MCF 10A (cell line): ENCODE measurements at places on chromosomes 4 and X.
A peak's percentile ranks its signal among the peaks of the same experiment; 100 is the strongest.

DNA sequence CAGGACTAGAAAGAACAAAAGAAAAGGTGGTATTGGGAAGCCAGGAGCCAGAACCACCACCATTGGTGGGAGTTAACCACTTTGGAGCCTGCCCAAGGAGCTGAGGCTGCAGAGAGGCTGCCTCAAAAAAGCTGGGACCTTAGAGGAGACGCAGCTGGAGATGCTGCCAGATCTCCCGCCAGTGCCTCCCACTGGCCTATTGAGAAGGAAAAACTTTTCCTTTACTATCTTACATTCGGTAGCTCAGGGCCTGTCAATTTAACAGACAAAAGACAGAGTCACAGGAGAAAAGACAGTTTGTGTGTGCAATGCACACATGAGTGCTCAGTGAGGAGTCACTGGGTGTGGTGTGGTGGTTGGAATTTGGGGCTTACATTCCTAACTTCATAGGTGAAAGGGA is 52.4 kb upstream of the HPSE start:
- no peak for DNase-seq

DNA sequence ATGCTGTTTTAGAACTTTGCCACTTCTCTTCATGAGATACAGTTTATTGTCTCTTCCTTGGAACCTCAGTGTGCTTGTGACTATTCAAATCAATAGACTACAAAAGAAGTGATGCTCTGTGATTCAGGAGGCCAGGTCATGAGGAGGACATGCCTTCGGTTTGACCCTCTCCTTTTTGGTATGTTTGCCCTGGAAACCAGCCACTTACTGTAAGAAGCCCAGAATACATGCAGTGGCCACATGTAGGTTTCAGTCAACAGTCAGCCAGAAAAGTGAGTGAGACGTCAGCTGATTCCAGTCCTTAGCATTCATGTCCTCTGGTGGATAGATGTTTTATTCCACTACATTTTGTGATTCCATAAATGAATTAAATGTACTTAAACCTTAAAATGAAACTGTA is 328.7 kb downstream of the PCDH18 start:
- no peak for DNase-seq

GRCh38 chr4:126772662-126773061 is 860.1 kb upstream of the INTU start:
- no peak for DNase-seq

GRCh38 chrX:18884916-18885315 is 99.0 kb downstream of the PHKA2 start:
- no peak for DNase-seq

DNA sequence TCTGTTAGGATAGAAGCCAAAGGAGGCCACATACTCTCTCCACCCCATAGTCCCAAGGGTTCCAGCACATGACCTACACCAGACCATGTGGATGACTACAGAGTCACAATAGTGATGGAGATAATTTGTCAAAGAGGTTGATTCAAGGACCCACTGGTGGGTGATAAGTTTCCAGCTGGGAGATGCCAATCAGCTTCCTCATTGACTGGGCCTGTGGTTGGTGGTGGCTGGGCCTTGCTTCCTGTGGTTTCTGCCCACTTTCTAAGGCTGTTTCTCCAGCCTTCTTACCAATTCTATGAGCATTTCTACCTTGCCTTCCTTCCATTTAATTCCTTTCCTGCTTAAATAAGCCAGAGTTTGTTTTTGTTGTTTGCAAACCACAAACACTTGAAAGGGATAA is 95.5 kb upstream of the CPEB2 start:
- no peak for DNase-seq

DNA sequence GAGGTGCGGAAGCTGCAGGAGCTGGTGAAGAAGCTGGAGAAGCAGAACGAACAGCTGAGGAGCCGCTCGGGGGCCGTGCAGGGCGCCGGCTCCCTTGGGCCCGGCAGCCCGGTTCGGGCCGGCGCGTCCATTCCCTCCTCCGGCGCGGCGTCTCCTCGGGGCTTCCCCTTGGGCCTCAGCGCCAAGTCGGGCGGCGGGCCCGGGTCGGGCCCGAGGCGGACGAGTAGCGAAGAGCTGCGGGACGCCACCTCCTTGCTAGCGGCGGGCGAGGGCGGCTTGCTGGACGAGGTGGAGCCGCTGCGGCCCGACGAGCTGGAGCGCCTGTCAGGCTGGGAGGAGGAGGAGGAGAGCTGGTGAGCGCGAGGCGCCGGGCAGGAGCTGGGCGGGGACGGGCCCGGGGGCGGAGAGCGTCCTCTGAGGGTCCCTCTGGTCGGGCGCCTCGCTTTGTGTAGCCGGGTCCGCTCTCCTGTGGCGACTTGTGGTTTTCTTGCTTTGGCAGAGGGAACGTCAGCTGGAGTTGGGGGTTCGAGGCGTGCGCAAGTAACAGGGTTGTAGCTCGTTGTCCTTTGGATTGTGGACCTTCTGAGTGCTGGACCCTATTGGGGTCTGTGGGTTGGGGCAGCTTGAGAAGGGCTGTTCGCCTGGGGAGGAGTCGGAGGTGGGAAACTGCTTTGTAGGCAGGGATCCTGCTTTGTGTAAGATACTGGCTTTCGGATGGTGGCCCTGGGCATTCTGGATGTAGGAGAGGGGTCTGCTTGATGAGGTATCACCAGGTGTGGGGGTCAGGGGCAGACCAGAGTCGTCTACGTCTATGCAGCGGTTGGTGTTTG is 662 bp downstream of the SLAIN2 start:
- DNase-seq, result peak; percentile 42

DNA sequence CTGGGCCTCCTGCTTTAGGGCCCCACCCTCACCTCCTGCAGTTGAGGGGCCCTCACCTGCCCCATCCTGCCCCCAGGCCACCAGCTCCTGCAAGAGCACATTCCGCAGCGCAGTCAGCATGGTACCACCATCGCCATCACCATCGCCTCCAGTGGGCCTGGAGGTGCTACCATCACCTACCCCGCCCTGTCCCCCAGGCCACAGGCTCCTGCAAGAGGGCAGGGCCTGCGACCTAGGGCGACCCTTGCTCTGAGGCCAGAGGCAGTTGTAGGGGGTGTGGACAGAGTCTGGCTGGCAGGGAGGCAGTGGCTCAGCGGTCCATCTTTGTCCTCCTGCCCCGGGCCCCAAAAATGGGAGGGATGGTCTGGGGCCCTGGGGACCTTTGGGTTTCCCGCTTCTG is 3.9 kb upstream of the HAUS7 start:
- DNase-seq, result no peak

DNA sequence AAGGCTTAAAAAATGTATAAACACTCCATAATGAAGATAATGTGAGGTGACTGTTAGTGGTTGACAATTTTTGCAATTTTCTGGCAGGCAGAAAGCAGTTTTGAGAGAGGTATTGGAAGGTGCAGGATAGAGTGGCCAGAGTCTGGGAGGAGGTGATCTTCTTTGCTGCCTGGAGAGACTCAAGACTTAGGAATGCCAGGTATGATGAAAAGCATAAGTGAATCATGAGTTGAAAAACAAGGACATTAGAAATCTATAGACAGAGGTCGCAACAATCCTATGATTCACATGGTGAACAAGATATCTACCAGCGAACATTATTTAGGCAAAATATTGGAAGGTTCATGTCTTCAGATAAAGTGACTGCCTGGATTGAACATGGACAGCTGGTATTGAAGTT is 118.5 kb downstream of the CFAP299 start:
- peak; percentile 53 for DNase-seq

DNA sequence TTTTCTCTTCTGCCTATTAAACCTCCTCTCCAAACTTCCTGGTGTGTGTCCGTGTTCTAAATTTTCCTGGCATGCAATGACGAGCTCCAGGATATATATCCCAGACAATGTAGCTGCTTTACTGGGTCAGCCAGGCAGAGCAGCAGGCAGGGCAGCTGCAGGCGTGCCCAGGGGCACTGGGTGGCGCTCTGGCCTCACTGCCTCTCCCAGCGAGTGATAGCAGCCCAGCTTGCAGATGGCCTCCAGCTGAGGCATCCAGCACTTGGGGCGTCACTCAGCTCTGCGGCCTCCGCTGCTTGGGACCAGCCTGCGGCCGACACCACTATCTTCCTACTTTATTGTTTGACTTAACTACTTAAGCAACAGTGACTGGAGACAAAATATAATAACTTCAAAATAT is 23.0 kb upstream of the UBA6 start:
- DNase-seq, result no peak

DNA sequence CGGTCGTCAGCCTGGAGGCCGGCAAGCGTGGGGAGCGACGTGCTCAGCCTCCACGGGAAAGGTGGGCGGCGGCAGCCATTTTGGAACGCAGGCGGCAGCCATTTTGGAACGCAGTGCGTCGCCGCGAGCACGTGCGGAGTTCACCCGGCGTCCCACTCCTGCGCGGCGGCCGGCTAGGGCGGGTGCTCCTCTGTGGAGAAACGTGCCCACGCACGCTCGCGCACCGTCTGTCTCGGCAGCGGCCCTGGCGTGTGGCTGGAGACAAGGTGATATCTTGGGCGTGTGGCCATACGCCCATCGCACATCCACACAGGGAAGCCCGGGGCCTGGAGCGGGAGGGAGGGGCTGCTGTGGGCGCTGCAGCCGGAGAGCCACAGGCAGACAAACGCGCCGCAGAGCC is 21.1 kb downstream of the CPLX1 start:
- DNase-seq, result no peak

DNA sequence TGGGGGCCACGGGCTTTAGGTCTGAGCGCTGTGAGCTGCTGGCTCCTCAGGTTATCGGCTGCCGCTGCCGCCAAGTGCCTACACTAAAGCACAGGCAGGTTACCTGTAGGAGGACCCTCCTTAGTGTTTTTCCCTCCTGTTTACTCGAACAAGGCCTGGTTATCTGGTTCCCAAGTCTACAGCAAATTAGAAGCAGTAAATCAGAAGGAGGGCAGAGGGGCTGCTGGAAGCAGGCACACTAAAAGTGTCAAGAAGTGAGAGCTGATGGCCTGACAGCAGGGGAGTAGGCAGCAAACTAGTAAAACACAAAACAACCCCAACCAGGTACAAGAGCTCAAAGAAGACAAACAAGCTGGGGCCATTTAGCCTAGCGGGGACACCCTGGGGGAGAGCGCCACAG is 125.0 kb upstream of the PJA1 start:
- no peak for DNase-seq

DNA sequence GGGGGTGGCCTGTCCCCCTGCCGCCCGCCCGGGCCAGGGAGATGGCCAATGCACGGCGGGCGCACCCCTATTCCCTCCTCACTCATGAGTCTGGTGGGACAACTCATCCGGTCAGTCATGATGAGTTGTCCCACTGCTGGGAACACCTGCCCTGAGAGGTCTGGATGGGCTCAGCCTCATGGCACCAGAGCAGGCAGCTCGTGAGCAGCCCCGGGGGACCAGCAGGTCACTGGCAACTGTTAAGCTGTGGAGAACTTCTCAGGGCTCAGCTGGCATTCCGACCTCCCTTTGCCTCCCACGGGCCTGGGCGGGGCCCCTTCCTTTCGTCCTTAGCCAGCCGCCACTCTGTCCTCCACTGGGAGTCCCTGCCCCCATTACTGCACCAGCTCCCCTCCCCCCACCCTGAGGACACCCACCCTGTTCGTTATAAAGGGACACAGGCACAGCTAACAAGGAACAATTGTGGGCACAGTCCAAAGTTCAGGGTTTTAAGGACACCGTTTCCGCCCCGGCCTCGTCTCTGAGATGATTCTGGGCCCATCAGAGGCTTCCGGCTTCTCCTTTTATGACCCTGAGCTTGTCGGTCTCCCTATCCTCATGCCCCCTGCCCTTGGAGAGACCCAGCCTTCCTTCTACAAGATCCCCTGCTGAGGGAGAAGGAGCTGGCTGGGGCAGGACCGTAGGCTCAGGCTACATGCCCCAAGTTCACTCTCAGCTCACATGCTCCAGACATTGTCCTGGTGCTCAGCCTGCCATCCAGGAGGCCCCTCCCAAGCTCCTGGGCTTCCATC is 14.6 kb upstream of the KIAA0232 start:
- no peak for DNase-seq

DNA sequence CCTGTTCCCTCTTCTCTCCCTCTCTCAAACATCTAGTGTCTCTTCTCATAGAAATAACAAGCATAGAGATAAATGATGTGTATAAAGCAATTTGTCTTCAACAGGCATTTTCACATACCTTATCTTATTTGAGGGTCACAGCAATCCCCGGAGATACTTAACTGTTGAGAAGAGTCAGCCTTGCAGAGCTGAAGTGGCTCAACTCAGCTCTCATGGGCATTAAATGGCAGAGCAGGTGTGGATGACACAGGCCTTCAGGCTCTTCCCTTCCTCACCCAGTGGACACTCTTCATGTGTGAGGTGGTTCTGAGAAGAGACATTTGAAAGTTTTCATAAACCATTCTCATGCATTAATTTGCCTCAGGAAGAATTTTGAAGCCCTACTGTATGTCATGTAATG is 134.2 kb downstream of the AFF2 start:
- no peak for DNase-seq

GRCh38 chr4:138897811-138898226 is 117.8 kb upstream of the NOCT start:
- DNase-seq, result peak; percentile 50

- DNase-seq, result no peak
Measured at GRCh38 chrX:31057291-31057690, 14.6 kb downstream of the FTHL17 start.

DNA sequence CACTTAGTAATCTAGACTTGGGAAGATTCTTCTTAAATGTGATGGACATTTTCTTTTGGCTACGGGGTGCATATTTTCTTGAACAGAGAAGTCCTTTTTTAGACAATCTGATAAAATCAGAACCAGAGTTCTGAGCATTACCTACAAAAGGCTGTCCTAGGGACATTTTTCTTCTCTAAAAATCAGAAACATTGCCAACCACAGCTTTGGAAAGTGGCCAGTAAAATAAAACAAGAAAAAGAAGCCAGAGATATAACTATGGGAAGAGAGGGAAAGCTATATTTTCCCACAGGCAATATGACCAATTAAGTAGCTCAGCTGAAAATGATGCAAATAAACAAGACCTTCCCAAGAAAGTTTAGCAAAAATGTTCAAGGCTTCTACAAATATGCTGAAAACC is 55.9 kb downstream of the MXRA5 start:
- DNase-seq, result no peak

DNA sequence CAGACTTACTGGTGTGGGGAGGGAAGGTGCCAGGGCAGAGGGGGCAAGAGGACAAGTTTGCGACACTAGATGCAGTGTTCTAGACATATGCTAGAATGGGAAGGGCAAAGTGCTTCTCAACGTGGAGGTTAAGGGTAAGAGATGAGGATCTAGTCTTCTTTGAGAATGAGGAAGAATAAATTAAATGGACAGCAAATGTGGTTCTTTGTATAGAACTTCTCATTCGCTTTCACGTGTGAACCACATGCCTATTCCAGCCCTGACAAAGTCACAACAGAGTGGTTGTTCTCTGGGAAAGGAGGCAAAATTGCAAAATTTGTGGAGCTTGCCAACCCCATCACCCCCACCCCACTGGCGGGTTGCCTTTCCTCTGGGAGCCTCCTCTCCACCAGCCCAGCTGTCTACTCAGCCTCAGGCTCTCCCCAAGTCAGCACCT is 1.5 kb upstream of the ANXA5 start:
- peak; percentile 49 for DNase-seq

- DNase-seq, result no peak
Measured at GRCh38 chrX:47452112-47452511, 30.9 kb downstream of the ZNF41 start.

GRCh38 chr4:168871632-168872031 is 138.4 kb downstream of the CBR4 start:
- DNase-seq, result no peak

GRCh38 chr4:153362184-153362583 is 17.7 kb downstream of the MND1 start:
- no peak for DNase-seq

- DNase-seq, result no peak
Measured at GRCh38 chrX:18426004-18426320, 554 bp downstream of the CDKL5 start.

- DNase-seq, result peak; percentile 34
Measured at GRCh38 chrX:32137525-32137924, 1065.7 kb upstream of the FTHL17 start.

GRCh38 chr4:86556791-86557415 is 37.2 kb upstream of the PTPN13 start:
- DNase-seq, result peak; percentile 34
